Cardiac ventricle fibroblast (primary cell): ENCODE measurements at places on chromosomes 5 and 9. TPM values are rescaled to one million over a fixed set of nuclear protein-coding genes. Genes with fewer than 3 reads are reported as not detected.

Gene ALG2
- 54.8 and 58.2 TPM in 2 replicates for total RNA-seq

Gene BTNL8
- total RNA-seq = not detected in 2 replicates

Gene ACTBL2
- total RNA-seq = not detected in 2 replicates

Gene SPEF2
- 0.98 and 2.8 TPM in 2 replicates for total RNA-seq

Gene AQP7
- total RNA-seq = 2.9 and 3.7 TPM in 2 replicates

Gene PIP5KL1
- total RNA-seq = 0.44 and 4.5 TPM in 2 replicates

Gene CHSY3
- total RNA-seq = 4.5 and 6.3 TPM in 2 replicates

Gene FOXD4
- total RNA-seq = 0.12 TPM in 1 of 2 replicates, not detected in the other

Gene GRXCR2
- not detected in 2 replicates for total RNA-seq

Gene NTNG2
- total RNA-seq = 1.6 and 2.1 TPM in 2 replicates
